Stimulated activated CD8-positive, alpha-beta memory T cell treated with anti-CD3 and anti-CD28 coated beads, Interleukin-15, amount 100 ng/mL, for 48 hours (primary cell): ENCODE measurements at places on chromosomes 6 and 20.

- no peak for DNase-seq
These were observed 97.5 kb downstream of the FOXO3 start for GRCh38 chr6:108658174-108658573.

- no peak for DNase-seq
These were observed 202.2 kb downstream of the ATXN1 start for GRCh38 chr6:16559071-16559470.

DNA sequence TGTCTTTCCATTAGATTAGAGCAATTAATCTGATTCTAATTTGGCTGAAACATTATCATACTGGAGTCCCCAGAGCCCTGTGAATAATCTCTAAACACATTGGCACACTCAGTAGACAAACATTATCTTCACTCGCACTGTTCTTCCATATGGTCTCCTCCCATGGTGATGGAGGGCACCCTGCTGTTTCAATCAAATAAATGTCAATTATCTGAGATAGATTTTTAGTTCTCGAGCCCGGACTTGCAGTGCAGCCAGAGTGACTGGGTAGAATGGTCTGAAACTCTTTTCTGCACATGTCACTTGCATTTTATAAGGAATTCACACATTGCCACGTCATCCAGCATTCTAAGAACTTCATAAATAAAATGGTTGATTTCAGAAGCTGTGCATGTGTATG lies 90.6 kb upstream of the MAP3K7 start:
- no peak for DNase-seq

DNA sequence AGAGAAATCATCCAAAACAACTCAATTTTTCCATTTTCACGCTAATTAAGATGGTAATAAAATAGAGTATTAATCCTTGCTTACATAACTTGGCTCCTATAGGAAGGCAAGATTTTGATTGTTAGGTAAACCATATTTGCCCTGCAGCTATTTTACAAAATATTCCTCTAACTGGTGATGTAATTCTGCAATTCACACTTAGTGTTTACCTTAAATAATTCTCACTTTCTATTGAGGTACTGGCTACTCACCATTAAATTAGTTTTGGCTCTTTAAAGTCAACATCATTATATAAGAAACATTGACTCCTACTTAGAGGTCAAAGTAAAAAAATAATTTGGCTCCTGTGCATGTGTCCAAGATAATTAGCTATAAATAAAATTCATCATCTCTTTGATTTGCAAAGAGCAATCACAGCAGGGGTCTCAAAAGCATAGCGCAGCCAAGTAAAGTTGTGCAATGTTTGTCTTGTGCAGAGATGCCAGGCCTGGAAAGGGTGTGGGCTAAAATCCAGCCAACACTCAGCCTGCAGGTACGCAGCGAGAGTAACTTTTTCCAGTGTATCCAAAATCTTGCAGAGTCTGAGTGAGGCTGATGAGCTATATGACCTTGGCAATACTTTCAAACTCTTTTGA lies 501.2 kb downstream of the MMUT start:
- no peak for DNase-seq

DNA sequence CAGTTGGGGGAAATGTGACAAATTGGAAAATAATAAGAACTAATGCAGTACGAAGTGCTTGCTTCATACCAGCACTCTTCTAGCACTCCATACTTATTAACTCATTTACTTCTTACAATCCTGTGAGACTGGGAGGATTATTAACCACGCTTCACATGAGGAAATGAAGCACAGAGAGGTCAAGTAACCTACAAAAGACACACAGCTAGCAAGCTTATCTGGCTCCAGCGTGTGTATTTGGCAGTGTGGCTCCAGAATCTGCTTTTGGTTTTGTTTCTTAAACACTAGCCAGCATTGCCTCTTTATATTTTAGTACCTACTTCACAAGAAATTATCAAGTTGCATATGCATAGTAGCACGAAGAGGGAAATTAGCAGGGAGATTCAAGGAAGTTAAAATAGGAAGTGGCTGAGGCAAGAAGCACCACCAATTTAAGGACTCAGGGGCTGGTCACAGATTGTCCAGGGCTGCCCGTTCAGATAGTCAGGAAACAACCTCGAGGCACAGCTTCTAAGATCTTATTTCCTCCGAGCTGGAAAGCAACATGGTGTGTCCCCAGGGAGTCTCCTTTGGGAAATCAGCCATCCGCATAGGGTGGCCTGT lies 302.7 kb upstream of the PRDM1 start:
- DNase-seq = no peak

- DNase-seq = no peak
These were observed 141.4 kb downstream of the SCML4 start for GRCh38 chr6:107682721-107683120.

DNA sequence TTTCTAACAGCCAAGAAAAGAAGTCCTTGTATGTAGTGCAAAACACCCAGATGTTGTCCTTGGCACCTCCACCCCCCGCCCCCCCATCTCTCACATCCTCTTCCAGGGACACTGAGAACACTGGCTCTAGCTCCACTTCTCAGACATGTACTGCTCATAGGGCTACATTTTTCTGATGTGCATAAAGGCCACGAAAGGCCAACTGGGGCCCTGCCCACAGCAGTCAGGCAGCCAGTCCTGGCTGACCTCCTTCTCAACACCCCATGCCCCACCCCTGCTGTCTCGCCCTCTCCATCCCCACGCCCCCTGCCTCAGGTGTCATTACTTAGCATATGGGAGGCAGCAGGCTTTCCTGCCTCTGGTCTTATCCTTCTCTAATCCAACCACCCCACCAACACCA lies 11.3 kb downstream of the GABRR1 start:
- no peak for DNase-seq

GRCh38 chr20:20956513-20956931 lies 149.6 kb downstream of the LINC00237 start:
- DNase-seq = no peak

- DNase-seq = no peak
These were observed 239.8 kb upstream of the PREP start for GRCh38 chr6:105642708-105643107.

GRCh38 chr20:63500902-63501817 lies 2.3 kb upstream of the EEF1A2 start:
- DNase-seq = no peak

DNA sequence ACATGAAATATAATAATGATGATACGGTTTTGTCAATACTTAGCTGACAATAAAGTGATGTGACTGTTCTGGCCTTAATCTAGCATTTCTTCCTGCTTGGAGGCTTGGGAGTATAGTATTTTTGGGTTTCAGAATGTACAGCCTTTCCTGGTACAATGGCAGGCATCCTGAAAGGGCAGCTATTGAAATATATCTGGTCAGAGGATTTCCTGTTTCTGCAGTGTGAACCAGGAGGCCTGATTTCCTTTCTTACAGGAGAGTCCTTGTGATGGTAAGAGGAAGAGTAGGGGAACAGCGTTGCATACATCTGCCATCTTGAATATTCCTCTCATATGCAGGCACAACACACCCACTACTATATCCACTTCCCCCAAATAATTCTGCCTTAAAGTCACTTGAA lies 93.7 kb downstream of the MYO6 start:
- DNase-seq = no peak

GRCh38 chr6:86203044-86203443 lies 560.4 kb upstream of the SYNCRIP start:
- no peak for DNase-seq

DNA sequence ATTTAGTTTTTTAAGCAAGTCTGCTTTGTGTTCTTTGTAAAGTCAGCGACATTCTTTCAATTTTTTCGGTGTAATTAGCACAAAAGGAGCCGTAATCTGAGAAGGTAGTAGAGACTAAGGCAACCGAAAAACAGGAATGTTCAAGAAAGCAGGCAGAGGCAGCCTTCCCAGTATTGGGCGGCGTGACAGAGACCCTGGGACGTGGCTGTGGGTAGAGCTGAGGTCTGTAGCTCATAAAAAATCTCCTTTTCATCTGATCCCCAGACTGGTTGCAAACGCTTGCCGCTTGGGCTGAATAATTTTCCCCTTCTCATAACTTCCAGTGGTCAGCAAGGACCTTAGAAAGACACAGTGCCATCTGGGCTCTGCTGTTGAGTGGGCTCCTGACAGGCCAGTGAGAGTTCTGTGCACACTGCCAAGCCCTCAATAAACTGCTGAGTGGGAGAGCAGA lies 30.8 kb downstream of the GNAS start:
- DNase-seq = no peak

- no peak for DNase-seq
These were observed 209.8 kb upstream of the FOXA2 start for GRCh38 chr20:22794200-22794599.
